A549 (cell line): ENCODE measurements at places on chromosomes 13 and 19. TPM values are rescaled to one million over a fixed set of nuclear protein-coding genes. Genes with fewer than 3 reads are reported as not detected.
A peak's percentile ranks its signal among the peaks of the same experiment; 100 is the strongest.

The PNKP gene
- 63.8 to 75.9 TPM (median 71.2 TPM) in 3 replicates for polyA plus RNA-seq

The ENOX1 gene
- polyA plus RNA-seq, result 0.28 to 0.33 TPM (median 0.28 TPM) in 3 replicates

The ZNF492 gene
- polyA plus RNA-seq, result not detected in 3 replicates

The ZNF415 gene
- not detected in 3 replicates for polyA plus RNA-seq

GRCh38 chr19:33300009-33300893 is 2.1 kb downstream of the CEBPA start:
- DNase-seq, result no peak

DNA sequence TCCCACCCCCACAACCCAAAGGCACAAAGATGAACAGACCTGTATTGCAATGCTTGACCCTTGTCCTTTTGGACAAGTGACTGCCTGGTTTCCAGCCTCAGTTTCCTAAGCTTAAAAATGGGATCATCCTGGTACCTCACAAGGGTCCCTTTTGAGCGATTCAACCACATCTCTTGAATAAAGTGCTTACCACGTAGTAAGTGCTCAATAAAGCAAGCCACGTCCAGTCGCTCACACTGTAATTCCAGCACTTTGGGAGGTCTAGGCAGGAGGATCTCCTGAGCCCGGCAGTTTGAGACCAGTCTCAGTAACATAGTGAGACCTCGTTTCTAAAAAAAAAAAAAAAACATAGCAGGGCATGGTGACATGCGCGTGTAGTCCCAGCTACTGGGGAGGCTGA is 1.2 kb downstream of the DLL3 start:
- no peak for DNase-seq

GRCh38 chr13:45333977-45334922 is 6.7 kb downstream of the TPT1 start:
- no peak for DNase-seq

GRCh38 chr19:14072535-14073260 is at the start of gene MISP3:
Gene MISP3 (plus strand): TSS chr19:14072786. CDS start chr19:14073310, 524 bp downstream.
- DNase-seq, result no peak

DNA sequence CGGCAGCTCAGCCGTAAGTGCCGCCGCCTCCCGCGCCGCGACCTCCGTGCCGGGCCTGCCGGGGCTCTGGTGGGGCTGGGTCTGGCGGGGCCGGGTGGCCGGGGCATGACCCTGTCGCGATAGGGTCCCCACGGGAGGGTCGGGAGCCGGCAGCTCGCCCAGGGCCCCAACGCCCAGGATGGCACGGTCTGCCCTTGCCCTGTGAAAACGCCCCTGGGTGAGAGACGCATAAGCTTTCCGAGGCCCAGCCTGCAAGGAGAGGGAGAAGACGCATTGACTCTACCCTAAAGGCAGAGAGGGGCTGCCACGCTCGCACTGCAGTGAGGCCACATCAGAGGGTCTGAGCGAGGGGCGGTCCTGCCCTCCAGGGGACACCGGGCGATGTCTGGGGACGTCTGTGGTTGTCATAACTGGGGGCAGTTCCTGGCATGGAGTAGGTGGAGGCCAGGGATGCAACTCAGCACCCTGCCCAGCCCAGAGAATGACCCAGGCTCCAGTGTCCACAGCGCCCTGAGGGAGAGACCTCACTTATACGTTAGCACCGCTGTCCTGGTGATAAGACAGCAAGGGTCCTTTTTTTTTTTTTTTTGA is 539 bp downstream of the ZNF554 start:
- DNase-seq, result no peak

GRCh38 chr13:60329221-60329923 is 67.6 kb upstream of the TDRD3 start:
- DNase-seq, result peak; percentile 21

GRCh38 chr19:34184880-34185491 is 12.7 kb downstream of the LSM14A start:
- no peak for DNase-seq

- no peak for DNase-seq
Measured at GRCh38 chr13:81382246-81382645, 1041.3 kb upstream of the SPRY2 start.

DNA sequence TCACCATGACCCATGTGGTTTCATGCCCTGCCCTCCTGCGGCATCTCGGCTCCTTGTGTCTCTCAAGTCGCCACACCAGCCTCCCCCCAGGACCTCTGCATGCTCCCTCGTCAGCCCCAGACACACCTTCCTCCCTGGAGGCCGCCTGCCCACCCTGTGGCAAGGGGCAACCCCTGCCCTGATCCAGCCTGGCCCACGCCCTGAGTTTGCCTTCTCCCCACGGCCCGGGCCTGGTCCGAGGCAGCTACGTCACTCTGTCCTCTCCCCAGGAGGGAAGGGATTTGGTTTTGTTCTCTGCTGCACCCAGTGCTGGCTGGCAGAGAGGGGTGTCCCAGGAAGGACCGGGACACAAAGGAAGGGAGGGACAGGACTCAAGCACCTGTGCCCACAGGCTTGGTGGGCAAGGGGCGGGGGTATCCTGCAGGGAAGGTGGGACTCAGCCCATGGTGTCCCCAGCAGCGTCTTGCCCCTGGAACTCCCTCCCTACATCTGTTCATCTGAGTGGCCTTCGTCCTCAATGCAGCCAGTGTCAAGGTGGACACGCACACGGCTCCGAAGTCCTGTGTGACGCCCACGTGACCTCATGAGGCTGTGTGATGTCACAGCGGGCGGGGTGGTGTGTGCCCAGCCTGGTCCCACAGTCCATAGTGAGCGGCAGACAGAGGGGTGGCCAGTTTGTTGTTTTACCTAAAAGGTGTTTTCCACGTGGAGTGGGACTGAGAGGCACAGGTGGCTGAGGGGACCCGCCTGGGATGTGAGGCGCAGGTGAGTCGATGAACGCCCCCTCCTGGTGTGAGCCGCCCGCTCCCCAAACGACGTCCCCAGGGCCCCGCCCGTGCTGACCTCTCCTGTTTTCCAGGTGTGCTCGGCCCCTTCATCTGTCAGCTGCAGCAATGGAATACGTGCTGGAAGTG is at the start of gene TEX29:
Gene TEX29 (plus strand): TSS at position 645 of the 914 bp plus-strand sequence. CDS start 249 bp downstream, at position 894.
- no peak for DNase-seq

- no peak for DNase-seq
Measured at GRCh38 chr13:93265800-93266199, 39.2 kb downstream of the GPC6 start.

DNA sequence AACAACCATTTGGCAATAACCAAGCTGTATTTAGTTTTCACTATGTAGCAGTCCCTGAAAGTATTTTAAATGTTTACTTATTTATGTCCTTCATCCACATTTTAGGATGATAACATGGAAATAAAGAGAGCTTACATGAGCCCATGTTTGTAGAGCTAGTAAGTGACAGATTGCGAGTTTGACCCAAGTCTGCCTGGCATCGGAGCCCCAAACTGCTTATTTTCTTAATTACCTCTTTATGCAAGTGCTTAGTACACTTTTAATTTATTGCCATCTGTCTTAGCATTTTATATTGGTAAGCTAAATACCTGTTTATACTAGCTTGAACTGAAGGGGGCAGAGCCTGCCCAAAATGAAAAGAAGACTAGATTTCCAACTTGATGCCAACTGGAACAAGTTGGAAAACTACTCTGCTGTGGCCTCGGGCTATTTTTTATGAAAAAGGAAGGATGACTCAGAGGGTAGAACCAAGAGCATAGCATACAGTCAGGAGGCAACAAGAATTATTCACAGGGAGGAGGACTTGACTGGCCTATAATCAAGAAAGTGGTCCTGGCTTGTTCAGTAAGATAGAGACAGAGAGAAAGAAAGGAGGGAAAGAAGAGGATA is 150.2 kb downstream of the NDFIP2 start:
- peak; percentile 73 for DNase-seq

- DNase-seq, result no peak
Measured at GRCh38 chr19:6617374-6617773, 26.4 kb upstream of the CD70 start.

GRCh38 chr19:43525836-43526771 is 897 bp downstream of the ETHE1 start:
- no peak for DNase-seq

DNA sequence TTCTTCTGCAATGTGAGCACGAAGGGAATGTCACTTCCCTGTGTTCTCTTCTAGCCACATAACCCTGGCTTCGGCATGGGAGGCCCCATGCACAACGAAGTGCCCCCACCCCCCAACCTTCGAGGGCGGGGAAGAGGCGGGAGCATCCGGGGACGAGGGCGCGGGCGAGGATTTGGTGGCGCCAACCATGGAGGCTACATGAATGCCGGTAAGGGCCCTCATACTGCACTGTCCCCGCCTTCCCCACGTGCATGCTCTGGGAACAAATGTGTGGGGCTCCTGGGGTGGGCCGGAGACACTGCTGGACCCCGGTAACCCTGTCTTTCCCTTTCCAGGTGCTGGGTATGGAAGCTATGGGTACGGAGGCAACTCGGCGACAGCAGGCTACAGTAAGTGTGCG is 17.7 kb upstream of the QTRT1 start:
- DNase-seq, result no peak

GRCh38 chr13:18921063-18921462 is 260.6 kb downstream of the TUBA3C start:
- DNase-seq, result no peak

DNA sequence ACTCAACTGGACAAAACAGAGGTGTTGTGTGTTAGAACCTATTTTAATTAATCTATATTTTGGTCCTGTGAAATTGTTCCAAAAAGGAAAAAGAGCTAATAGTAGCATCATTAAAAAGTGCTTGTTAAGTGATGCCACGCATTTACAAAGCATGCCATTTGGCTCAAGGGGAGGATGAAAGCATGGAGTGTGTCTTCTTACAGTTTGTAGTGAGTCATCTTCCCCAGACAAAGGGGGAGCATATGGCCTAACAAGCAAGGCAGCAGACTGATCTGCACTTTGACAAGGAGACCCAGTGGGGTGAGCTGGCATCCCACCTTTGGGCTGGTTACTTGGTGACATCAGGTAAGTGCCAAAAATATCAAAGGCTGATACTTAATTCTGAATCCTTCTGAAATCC is 297.0 kb downstream of the FGF9 start:
- DNase-seq, result no peak

- DNase-seq, result no peak
Measured at GRCh38 chr13:40170982-40171381, 495.5 kb downstream of the FOXO1 start.

DNA sequence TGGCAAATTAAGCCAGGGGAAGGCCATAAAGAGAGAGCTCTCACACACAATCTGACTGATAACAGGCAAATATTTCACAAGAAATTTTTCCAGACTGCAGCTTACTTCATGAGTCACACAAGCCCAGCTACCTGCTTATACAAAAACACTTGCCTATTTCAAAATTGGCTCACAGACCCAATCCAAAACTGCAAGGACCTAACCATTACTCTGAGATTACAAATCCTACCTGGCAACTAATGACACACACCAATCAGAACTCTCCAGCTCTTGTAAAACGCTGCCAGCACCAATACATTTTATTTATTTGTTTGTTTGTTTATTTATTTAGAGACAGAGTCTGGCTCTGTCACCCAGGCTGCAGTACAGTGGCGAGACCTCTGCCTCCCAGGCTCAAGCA is 18.1 kb upstream of the ZFP82 start:
- DNase-seq, result no peak

GRCh38 chr19:45079911-45080370 is 881 bp downstream of the GEMIN7 start:
- no peak for DNase-seq

DNA sequence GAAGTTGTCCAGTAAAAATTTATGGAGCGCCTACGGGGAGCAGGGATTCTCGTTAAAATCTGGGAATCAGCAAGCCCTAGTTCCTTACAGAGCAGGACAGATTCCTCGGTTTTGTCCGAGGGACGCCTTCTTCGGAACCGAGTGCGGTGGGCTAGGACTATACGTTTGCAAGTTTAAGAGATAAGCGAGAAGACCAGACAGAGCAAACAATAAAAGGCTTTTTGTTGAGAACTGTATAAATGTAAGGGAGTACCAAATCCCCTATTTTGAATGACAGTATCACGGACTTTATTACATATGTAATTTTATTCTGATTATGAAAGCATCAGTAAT is 971 bp upstream of the ANKRD10 start:
- DNase-seq, result no peak

GRCh38 chr13:34672631-34673030 is 269.4 kb upstream of the NBEA start:
- DNase-seq, result no peak

DNA sequence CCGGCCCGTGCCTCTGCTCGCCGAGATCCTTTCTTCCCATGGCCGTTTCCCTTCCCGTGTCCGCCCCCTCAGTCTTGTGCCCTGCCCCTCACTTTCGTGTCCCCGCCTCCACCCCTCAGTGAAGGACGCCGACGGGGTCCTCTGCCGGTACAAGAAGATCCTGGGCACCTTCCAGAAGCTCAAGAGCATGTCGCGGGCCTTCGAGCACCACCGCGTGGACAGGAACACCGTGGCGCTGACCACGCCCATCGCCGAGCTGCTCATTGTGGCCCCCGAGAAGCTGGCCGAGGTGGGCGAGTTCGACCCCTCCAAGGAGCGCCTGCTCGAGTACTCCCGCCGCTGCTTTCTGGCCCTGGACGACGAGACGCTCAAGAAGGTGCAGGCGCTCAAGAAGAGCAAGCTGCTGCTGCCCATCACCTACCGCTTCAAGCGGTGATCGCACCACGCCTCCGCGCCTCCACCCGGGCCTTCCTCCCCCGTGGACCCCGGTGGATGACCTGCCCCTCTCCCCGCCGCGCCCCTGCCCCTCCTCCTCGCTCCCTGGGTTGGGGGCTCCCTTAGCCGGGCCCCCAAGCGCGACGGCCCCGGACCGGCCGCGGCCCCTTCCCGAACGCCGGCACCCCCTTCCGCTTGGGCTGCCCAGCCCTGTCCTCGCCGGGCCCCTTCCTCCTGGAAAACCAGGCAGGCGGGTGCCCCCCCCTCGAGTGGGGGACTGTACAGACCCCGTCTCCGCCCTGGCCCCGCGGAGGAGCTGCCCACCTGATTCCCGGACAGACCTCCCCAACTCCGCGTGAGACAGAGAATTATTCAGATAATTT is 2.3 kb upstream of the U2AF2 start:
- no peak for DNase-seq

GRCh38 chr13:29481603-29482002 is 113.9 kb downstream of the SLC7A1 start:
- no peak for DNase-seq

DNA sequence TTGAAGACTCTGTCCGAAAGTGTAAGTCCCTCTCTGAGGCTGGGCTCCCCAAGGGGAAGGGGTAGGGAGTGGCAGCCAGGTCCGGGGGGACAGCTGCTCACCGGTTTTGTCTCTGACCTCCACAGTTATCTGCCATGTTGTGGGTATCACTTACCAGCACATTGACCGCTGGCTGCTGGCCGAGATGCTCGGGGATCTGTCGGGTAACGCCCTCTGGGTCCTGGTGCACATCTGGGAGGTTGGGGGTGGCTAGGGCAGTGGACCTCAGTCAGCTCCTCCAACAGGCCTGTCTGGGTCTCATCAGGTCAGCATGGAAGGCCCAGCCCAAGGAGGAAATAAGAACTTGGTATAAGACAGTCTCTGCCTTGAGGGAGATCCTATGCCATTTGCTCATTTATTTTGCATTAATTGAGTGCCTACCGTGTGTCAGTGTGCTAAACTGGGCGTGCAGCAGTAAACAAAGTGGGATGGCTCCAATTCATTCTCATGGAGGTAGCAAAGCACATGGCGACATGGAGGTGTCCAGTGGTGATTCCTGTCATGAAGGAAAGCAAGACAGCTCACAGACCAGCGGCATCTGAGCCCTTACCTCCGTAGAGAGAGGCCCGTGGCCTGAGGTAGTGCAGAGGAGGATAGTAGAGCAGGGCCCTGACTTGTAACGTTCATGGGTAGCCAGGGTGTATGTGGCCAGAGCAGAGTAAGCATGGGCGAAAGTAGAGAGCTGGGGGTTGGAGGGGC is 13.7 kb downstream of the EIF3K start:
- no peak for DNase-seq
